ENCODE measurements at places on chromosomes 6 and 20.

DNA sequence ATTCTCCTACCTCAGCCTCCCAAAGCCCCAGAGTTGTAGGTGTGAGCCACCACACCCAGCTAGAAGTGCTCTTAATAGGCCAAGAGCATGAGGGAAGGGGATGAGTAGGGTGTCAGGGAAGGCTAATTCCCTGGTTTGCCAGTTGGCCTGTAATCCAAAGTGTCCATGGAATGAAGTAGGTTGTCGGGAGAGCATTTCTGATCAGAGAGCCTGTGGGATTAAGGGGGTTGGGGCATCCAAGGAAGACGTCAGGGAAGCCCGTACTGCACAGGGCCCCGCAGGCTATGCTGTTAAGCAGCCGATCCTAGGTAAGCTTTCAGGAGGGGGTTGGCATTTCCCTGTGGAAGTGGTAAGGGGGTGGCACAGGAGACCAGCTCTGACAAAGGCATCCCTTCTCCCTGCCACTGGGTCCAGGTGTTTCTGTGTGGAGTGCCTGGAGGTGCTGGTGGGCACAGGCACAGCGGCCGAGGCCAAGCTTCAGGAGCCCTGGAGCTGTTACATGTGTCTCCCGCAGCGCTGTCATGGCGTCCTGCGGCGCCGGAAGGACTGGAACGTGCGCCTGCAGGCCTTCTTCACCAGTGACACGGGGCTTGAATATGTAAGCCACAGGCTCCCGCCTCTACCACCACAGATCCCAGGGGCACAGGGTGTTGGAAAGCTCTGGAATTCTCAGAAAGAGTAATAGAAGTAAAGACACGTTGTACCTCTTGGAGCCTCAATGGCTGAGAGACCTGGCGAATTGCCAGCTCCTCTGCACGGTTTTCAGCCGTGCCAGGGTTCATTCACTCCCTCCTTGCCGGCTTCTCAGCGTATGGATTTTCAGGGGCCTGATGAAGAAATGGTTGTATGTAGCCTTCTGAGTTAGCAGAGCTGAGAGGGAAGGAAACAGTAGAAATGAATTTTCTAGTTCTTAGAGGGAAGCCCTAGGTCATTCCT lies 21.4 kb upstream of the MAPRE1 start:
- DNase-seq, result no peak

DNA sequence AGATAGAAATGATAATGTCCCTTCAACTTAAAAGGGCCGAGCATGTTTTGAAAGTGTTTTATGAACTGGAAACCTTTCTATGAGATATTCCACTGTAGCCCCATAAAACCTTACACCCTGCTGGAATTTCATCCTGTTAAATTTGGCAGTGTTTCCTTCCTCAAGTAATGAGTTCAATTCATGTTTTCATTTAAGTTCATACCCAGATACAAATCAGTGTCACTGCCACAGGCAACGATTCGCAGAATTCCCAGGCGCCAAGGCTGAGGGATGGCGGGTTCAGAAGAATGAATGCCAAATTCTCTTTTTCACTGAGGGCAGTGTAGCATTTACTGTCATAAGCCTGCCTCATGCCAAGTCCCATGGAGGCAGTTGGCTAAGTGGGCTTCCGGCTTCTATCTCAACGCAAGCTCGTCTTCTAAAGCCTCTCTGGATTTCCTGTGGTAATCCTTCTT lies 511.8 kb upstream of the ID4 start:
- no peak for DNase-seq

DNA sequence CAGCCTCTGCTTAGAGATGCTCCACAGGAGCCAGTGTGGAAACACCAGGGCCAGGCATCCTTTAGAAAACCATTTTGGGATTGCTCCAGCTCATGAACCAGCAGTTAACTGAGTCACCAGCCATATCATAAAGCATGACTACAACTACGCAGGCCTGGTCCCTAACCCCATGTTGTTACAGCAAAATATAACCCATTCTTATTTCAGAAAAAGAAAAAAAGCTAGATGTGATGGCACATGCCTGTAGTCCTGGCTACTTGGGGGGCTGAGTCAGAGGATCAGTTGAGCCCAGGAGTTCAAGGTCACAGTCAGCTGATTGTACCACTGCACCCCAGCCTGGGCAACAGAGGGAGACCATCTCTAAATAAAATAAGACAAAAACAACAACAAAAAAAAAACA lies 36.8 kb downstream of the C6orf15 start:
- no peak for DNase-seq

- DNase-seq, result no peak
Observed at GRCh38 chr20:64151633-64152530, 12.4 kb upstream of the MYT1 start.

DNA sequence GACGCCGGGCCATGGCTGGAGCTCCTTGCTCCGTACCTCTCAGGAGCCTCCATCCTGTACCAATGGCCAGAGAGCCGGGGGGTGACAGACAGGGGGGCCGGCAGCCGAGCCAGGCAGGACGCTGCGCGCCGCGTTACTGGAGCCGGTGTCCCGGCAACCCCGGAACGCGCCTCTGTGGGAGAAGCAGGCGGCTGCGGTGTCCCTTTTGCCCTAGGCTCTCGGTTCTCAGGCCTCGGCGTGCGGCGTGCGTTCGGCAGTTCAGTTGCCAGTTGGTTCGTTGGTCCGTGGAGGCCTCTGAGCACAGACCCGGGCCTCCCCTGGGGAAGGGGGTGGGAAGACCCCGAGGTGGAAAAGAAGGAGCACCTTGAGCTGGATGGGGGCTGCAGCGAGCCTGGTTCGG lies at the start of gene SPATS1:
Gene SPATS1 (plus strand): TSS at position 162 of the 400 bp plus-strand sequence. CDS start 446 bp downstream, outside the sequence.
- no peak for DNase-seq

DNA sequence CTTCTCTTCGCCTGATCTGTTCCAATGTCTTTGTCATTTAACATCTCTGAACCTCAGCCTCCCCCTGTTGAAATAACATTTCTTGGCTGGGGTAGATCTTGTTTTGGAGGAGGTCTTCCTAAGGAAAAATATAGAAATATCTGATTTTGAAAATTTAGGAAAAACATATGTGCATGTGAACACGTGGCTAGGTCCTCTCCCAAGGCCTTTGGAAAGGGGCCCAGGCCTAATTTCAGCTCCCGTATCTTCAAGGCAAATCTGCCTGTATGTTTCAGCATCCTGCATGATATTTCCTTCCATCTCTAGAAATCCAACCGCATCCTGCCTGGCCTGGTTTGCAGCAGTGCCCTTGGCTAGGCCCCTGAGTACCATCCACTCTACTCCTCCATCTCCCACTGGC lies 261.2 kb downstream of the PHACTR1 start:
- DNase-seq, result no peak

GRCh38 chr6:85660181-85660611 lies 17.5 kb upstream of the SYNCRIP start:
- DNase-seq, result no peak

- no peak for DNase-seq
Observed at GRCh38 chr6:142013287-142013686, 119.4 kb upstream of the GJE1 start.

DNA sequence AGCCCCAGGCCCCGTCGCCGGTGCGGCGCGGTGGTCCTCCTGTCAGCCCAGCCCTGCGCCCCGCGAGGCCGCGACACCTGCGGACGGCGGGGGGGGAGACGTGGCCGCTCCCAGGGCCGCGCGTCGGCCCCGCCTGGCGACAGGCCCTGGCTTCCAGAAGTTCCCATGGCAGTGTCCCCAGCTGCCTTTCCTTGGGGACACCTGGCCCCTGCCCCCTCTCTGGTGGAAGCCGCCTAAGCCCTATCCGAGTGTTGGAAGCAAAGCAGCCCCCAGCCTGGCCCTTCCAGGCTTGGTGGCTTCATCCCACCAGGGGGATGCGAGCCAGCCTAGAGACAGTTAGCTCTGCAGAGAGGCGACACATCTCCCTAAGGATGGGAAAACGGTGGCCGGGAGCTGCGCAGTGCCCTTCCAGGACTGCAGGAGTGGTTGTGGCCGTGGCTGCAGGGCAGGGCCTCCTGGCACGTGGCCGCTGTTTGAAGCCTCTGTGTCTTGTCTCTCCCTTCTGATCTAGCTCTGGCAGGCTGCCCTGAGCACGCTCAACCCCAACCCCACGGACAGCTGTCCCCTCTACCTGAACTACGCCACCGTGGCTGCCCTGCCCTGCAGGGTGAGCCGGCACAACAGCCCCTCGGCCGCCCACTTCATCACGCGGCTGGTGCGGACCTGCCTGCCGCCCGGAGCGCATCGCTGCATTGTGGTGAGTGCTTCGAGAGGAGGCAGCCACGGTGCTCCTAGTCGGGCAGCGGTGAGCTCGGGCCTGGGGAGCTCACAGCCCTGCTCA lies 816 bp downstream of the NPEPL1 start:
- DNase-seq, result no peak

- peak; percentile 16 for DNase-seq
Observed at GRCh38 chr6:13273931-13274706, 54.2 kb downstream of the TBC1D7 start.

GRCh38 chr6:122726649-122727048 lies 52.9 kb upstream of the FABP7 start:
- DNase-seq, result no peak

DNA sequence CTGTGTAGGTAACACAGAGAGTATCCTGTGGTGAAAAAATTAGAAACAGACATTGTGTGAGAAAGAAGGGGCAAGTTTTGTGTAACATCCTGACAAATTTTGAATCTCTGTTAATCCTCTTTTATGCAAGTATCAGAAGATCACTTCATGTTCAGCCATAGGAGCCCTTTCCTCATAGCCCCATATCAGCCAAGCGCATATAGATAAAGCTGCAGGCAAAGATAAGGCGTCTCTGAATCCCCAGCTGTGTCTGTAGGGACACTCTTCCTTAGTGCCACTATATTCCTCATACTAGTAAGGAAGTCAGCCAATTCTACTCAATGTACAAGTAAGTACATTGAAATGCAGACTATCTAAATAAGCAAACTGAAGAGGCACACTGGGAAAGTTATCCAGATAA lies 22.3 kb downstream of the HTR1E start:
- no peak for DNase-seq

DNA sequence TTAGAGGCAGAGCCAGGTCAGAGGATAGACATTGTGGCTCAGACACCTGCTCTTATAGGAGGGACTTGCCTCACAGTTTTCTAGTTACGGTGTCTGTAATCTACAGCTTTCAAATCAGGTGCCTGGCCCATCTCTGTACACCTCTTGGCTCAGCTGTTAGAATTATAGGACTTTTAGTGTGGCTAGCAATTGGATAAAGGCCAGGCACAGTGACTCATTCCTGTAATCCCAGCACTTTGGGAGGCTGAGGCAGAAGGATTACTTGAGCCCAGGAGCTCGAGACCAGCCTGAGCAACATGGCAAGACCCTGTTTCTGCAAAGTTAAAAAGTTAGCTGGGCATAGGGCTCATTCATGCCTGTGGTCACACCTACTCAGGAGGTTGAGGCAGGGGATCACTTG lies 20.0 kb downstream of the BRPF3 start:
- no peak for DNase-seq

DNA sequence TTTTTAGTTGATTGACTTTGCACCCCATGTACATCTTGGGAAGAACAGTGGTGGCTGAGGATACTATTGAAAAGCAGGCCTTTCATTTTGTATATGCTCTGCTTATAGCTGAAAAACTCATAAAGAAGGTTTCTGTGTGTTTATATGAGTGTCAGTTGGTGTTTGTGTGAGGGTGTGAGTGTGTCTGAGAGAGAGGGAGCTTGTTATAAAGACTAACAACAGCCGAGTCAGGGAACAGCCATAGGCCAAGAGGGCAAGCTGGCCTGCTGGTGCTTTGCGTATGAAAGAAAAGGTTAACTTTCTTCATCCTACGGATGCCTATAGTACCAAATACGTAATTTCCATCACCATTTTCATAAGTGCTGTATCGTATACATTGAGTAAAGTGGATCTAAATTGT lies 88.3 kb downstream of the MTHFD1L start:
- DNase-seq, result no peak

- DNase-seq, result no peak
Observed at GRCh38 chr6:138569970-138570724, 70.9 kb upstream of the NHSL1 start.
